ENCODE measurements at places on chromosomes 4 and X.

DNA sequence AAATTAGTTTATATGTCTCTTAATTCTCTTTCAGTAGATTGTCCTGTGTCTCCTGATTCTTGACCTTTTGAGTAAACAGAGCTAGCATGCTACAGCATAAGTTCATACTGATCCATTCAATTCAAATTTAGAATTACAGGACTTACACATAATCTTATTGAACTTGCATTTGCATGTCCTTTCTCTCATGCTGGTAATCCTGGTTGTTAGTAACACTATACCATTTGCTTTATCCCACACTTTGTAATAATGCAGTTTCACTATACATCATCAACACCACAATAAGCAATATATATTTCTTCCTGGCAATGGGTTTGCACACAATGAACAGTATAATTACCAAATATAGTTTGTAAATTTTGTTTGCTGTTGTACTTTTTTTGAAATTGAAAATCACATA lies 937.2 kb upstream of the GRID2 start:
- no peak for DNase-seq

- no peak for DNase-seq
These were observed 72.4 kb downstream of the PAPSS1 start for GRCh38 chr4:107647591-107647990.

GRCh38 chr4:10694151-10694827 lies 9.7 kb upstream of the CLNK start:
- DNase-seq = no peak

GRCh38 chr4:1318488-1319213 lies 28.4 kb upstream of the UVSSA start:
- DNase-seq = no peak

- no peak for DNase-seq
These were observed 24.7 kb downstream of the IL3RA start for GRCh38 chrX:1361275-1361674.

DNA sequence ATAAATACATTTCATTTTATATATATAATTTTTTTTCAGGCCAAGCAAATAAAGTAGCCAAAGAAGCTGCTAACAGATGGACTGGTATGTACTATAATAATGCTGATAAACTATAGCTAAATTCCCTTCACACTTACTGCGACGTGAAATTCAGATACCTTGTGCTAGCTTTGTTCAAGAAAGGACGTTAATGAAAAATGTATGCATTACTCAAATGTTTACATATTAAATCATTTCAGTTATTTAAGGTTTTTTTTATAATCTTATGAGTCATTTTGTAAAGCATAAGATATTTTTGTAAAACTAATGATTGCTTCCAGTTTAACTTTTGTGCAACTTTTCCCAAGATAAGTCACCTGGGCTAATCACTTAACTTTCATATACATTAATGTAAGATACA lies 57.2 kb upstream of the TMEM131L start:
- no peak for DNase-seq

DNA sequence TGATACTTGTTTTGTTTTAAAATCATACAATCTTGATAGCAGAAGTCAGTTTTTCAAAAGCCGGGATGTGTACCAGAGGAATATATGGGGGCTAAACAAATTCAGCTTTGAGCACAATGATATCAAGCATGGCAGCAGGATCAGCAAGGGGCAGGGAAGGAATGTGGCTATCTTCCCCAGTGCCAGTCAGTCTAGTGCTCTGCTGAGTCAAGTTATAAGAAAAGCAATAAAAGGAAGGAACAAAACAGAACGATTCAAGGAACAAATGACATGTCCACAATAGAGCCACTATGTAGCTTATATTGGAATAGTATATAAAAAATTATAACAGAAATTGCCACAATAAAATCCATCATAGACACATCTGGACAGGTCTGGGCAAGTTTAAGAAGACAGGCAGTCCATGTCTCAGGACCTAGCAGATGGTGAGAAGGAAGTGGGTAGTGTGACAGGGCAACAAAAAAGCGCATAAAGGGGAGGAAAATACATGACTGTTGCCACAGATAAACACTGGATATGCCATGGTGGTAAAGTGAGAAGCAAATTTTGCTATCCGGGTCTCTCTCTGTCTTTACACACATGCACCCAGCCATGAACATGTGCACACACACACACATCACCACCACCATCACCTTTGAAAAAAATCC lies 518.2 kb upstream of the HTR2C start:
- DNase-seq = no peak

GRCh38 chr4:4775493-4776004 lies 83.9 kb upstream of the MSX1 start:
- no peak for DNase-seq

GRCh38 chr4:36285784-36286480 lies 4.5 kb downstream of the DTHD1 start:
- no peak for DNase-seq

DNA sequence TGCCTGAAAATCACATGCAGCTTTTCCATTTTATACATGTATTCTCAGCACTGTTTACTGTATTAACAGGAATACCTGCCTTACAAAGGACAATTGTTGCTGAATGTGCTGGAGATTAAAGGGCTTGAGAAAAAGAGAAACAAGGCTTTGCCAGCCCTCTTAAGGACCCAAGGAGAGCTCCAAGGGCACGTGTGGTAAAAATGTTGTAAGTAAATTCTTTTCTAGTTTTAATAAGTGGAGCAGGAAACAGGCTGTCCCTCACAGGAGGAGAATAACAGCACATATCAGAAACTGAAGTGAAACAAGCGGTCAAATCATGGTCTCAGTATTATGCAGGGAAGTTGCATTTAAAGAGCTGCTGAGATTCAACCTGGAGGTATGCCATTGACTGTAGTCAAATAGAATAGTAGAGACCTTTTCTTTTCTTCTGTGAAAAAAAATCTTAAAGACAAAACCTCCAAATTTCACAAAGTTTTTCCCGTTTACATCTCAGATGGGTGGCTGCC lies 18.5 kb downstream of the IGFBP7 start:
- no peak for DNase-seq

GRCh38 chr4:114599231-114599902 lies 760 bp downstream of the UGT8 start:
- DNase-seq = no peak

Data from right atrium auricular region (tissue), 2 donors.